Fibroblast of the aortic adventitia (primary cell): ENCODE measurements at places on chromosomes 12 and 14. TPM values are rescaled to one million over a fixed set of nuclear protein-coding genes. Genes with fewer than 3 reads are reported as not detected.

C14orf180 gene
- total RNA-seq: not detected in 2 replicates

TBX3 gene
- total RNA-seq: 5.7 and 12.8 TPM in 2 replicates

PRB2 gene
- not detected in 2 replicates for total RNA-seq

ACADS gene
- 7.5 and 7.8 TPM in 2 replicates for total RNA-seq

OAS2 gene
- 2.0 and 3.7 TPM in 2 replicates for total RNA-seq

DMAC2L gene
- 2.2 and 4.4 TPM in 2 replicates for total RNA-seq

LIN7A gene
- 6.6 and 8.9 TPM in 2 replicates for total RNA-seq

P2RX7 gene
- total RNA-seq: 0.18 and 9.1 TPM in 2 replicates

CRIP2 gene
- 32.9 and 54.3 TPM in 2 replicates for total RNA-seq

TNFAIP2 gene
- 44.5 and 120 TPM in 2 replicates for total RNA-seq

WDR89 gene
- total RNA-seq: 7.0 and 10.1 TPM in 2 replicates

MYO1H gene
- not detected in 2 replicates for total RNA-seq

LLPH gene
- total RNA-seq: 5.9 and 9.3 TPM in 2 replicates

BIN2 gene
- under 0.01 TPM in 1 of 2 replicates, not detected in the other for total RNA-seq

RNASE13 gene
- total RNA-seq: not detected in 2 replicates

NACA gene
- total RNA-seq: 960 and 1,713 TPM in 2 replicates

KRT71 gene
- not detected in 2 replicates for total RNA-seq

ARMH4 gene
- total RNA-seq: 4.2 and 13.2 TPM in 2 replicates
